ENCODE measurements at places on chromosomes 3 and 15.

DNA sequence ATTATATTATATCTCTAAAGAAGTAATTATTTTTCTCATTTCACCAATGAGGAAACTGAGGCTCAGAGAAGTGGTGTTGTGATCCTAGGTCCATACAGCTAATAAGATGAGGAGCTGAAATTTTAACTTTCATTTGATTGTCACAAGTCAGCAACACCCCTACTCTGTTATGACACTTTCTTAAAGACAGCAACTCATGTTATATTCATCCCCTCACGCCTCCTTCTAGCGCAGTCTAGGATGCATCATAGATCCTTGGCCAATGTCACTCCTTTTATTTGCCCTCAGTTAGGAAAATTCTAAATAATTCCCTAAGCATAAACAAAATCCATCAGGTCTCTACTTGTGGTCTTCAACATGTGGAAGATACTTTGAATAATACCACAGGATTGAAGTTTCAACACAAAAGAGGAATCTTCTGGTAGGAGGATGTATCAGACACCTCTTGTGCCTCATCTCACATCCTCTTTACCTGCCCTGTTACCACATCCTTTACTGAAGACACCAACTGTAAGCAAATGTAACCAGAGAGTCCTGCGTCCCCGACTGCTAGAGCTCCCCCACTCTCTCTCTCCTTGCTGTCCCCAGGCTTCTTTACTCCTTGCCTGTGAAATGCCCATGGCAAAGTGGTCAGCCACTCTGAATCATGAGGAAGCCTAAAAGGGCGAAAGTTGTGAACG is 53.7 kb downstream of the TRIM42 start:
- no peak for DNase-seq

DNA sequence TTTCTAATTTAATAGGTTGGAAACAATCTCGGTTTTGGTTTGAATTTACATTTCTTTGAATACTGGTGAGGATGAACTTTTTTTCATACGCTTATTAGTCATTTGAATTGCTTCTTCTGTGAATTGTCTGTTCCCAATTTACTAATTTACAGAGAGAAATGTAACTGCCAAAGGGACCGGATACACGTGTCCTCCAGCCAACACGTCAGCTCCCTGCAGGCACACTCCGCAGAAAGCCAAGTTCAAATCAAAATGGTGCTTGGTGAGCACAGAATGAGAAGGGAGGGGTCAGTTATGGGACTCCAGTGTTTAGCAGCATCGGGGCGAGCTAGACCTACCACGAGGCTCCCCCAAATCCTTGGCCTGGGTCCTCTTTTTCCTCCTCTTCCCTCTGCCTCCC is 10.8 kb upstream of the TSEN2 start:
- DNase-seq: no peak

- no peak for DNase-seq
Observed at GRCh38 chr3:25150199-25150598, 277.9 kb upstream of the RARB start.

DNA sequence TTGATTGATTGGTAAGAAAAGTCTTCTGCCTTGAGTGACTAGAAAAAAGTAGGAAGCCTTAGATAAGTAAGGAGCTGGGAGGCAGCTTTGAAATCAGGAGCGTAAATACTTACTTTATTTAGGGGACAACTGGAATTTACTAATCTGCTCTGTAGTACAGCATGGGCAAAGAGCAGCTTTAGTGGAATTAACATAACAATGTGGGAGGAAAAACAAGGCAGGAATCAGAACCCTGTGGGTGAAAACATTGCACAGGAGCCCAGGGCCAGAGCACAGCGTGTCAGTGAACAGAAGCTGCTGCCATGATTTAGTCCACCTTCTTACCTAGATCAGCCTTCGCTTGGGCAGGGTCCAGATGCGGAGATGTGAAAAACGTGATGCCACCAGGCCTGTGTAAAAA is 14.6 kb downstream of the FMN1 start:
- DNase-seq: no peak

DNA sequence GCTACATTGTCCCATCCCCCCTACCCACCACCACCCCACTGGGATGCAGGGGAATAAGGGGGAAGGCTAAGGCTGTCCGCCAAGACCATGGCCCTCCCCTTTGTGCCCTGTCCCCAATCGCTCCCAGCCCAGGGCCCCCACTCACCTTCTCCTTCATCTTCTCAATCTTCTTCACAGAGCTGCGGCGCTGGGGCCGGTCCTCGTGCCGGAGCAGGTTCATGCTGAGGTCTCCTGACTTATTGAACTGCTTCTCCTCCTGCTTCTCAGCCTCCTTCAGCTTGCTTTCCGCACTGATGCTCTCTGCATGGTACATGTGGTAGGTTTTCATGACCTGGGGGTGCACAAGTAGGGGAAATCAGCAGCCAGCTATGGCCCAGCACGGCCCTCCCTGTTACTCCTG is 101.0 kb upstream of the RAD18 start:
- DNase-seq: no peak

DNA sequence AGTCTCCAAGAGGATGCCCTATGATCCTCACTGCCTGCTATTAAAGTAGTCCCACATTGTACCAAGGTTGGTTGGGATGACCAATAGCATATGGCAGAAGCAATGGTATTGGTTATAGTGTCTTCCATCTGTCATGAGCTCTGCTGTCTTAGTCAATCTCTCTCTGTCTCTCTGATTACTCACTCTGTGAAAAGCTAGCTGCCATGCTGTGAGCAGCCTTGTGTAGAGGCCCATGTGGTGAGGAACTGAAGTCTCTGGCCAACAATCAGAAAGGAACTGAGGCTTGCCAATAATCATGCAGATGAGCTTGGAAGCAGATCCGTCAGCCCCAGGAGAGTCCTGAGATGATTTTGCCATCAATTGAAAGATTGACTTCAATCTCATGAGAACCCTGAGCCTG is 60.3 kb upstream of the CFAP161 start:
- no peak for DNase-seq

GRCh38 chr3:174596447-174596982 is 262.6 kb upstream of the NAALADL2 start:
- no peak for DNase-seq

DNA sequence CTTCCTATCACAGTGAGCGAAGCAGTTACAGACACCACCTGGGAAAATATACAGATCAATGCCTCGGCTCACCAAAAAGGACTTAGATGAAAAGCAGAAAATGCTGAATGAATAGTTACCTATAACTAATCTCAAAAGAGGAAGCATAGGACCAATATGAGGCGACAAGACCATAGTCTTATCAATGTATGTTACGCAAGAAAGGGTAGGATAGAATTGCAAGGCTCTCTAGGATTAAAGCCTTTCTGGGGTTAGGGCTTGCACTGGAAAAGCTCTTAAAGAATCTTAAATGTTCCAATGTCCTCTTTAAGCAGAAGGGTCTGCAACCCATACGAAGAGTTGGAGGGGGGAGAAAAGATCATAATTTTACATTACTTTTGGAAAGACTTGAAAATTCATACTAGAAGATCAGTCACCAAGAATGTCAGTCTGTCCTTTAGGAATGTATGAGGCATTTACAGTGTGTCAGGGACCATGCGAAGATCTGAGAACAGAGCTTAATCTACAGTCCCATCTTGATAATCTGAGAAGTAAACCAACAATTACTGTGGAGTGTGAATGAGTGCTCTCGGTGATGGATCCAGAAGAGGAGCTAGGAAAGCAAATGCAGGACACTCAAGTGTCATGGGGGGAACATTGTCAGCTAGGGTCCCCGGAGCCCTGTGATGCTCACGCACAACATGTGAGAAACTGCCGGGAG is 185.9 kb downstream of the GREM1 start:
- no peak for DNase-seq

DNA sequence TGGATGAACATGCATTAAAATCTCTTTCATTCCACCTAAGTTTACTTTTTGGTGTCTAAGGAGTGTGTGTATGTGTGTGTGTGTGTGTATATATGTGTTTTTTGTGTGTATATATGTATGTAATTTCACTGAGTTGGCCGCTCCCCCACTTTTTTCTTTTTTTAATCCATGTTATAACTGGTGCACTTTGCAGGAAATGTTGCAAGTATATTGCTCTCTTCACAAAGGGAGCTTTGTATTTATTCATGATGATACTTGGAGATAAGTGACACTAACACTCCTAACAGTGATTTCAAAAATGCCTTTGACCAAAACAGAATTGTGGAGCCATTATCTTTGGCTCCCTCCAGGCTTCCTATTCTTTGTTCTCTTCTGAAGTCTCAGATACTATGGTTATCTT is 95.8 kb downstream of the FNDC3B start:
- DNase-seq: no peak

Data from HFFc6 (cell line).